Left hindlimb (tissue), 1 donor: ENCODE measurements at places on chromosomes 1 and 21.
A peak's percentile ranks its signal among the peaks of the same experiment; 100 is the strongest.

DNA sequence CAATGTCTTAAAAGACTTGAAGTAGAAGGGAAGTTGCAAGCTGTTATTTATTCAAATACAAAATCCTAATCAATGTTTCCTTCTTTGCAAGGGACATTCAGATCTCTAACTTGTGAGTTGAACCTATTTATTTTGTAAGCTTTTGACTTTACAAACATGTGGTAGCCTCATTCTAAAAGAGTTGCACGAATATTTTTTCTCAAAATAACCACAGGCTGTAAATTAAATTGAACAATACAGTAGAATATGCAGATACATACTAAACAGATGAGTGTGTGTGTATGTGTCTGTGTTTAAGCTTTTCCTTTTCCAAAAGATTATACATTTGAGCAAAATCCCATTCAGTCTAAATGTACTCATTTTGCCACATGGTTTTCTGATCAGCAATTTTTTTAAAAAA is 4.8 kb upstream of the DYNLT5 start:
- DNase-seq = no peak

DNA sequence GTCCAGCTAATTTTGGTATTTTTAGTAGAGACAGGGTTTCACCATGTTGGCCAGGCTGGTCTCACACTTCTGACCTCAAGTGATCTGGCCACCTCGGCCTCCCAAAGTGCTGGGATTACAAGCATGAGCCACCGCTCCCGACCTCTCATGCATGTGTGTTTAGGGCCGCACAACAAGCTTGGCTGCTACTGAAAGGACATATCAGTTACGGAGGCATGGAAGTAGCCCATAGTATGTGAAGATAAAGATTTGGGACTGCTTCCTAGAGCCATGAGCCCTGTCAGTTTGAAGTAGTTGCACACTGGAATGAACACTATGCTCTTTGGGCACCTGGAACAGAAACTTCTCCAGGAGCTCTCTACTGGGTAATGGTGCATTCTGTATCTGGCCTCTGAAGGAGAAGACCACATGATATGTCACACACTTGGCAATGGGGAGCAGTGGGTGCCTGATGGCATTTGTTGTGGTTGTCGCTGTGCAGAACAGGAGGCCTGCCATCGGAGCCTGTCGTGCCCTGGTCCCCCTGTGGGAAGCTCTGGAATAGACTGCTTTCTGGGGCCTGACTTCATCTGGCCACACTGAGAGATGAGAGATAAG is 144.7 kb upstream of the KIF26B start:
- no peak for DNase-seq

- no peak for DNase-seq
Measured at GRCh38 chr1:195962051-195962450, 646.2 kb downstream of the KCNT2 start.

DNA sequence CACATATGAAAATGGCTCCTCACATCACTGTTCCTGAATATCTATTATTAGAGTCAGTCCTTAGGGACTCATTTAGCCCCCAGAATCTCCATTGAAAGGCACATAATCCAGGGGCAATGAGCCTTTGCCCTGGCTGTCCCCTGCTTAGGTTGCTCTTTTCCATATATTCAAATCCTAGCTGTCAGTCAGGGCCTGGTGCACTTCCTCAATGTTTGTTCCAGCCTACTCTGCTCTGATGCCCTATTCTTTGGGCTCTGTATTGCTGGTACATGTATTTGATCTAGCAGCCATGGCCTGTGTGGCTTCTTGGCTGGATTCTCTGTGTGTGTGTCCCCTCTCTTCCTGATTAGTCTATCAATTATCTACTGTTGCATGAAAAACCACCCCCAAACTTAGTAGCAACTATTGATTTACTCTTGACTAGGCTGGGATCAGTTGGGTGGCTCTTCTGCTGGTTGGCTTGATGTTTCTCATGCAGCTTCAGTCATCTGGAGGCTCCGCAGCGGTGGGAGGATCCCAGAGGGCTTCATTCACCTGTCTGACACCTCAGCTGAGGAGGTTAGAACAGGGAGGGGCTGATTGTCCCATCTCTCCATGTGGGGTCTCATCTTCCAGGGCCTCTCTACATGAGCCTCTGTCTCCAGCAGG is 107.5 kb downstream of the DTL start:
- no peak for DNase-seq

GRCh38 chr21:23639721-23640120 is 1967.6 kb downstream of the MRPL39 start:
- DNase-seq = no peak

DNA sequence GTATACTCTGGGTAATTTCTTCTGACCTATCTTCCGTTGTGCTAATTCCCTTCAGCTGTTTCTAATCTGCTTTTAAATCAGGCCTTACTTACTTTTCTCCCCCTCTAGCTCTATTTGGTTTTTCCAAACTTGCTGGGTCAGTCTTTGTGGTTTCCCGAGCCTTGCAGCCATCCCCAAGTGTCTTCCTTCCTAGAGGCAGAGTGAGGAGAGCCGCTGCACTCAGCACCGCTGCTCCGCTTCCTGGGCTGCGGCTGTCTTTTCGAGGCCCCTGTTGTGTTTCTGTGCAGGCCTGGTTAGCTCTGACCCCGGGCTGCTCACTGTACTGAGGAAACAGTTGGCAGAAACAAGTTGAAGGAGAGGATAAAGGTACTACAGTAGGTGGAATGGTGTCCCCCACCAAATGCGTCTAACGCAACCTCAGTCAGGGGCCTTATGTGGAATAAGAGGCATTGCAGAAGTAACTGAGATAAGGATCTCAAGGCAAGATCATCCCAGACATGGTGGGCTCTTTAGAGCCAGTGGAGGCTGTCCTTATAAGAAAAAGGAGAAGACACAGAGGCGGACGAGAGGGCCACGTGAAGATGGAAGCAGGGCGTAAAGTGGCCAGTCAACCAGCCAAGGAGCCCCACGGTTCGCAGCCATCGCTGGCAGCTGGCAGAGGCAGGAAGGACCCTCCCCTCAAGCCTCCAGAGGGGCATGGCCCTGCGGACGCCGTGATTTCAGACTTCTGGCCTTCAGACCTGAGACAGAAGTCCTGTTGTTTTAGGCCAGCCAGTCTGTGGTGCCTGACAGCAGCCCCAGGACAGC is 10.5 kb downstream of the WNT9A start:
- peak; percentile 8 for DNase-seq

GRCh38 chr1:161299347-161299746 is 10.4 kb downstream of the MPZ start:
- DNase-seq = no peak

- no peak for DNase-seq
Measured at GRCh38 chr1:240074908-240075307, 16.8 kb upstream of the FMN2 start.

DNA sequence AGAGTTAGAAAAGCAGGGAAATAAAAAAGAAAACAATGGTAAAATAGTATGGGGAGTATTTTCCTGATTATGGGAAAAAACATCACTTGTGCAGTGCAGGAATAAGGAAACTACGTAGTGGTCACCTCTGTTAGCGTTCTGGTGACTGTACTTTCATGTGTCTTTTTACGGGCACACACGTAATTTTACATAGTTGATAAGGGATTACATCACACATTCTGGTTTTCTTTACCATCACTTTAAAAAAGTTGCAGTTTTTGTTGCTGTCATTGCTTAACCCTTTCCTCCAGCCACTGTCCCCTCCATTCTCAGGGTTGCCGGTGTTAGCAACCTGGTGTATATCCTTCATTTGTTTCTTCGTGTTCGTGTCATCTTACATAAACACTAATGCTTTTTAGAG is 35.1 kb downstream of the CNIH3 start:
- no peak for DNase-seq

- no peak for DNase-seq
Measured at GRCh38 chr1:238558156-238558555, 667.4 kb upstream of the ZP4 start.

- DNase-seq = no peak
Measured at GRCh38 chr1:243827206-243827605, 22.8 kb downstream of the AKT3 start.

DNA sequence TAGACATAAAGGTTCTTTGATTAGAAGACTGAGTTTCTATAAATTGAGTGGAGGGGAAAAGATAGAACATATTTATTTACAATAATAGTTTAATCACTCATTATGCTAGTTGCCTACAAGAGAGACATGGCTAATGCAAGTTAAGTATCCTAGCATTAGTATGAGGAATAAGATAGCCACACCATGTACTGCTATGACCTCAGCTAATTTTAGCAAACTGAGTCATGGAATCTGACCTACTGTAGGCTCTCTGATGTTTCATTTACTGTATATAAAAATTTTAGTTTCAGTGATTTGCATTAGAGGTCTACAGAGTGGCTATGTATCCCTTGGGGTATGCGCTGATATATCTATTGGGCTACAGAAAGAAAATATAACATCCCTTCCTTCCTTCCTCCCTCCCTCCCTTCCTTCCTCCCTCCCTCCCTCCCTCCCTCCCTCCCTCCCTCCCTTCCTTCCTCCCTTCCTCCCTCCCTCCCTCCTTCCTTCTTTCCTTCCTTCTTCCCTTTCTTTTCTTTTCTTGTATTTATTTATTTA is 5.8 kb downstream of the AGL start:
- no peak for DNase-seq

DNA sequence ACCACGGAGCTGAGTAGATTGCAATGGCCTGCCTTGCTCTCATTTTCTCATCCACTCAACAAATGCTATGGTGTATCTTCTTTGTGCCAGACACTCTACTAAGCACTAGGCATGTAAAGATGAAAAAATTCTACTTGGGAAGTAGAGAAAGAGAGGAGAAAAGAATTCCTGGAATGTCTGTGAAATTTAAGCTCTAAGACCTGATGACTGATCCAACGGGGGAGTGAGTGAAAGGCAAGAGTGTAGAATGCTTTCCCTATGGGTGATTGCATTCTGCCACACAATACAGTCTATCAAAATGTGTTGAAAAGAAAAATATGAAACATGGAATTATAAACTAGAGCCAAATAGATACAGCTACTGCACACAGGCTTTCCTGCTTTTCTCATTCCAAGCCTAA is 82.3 kb downstream of the CYYR1 start:
- DNase-seq = no peak

DNA sequence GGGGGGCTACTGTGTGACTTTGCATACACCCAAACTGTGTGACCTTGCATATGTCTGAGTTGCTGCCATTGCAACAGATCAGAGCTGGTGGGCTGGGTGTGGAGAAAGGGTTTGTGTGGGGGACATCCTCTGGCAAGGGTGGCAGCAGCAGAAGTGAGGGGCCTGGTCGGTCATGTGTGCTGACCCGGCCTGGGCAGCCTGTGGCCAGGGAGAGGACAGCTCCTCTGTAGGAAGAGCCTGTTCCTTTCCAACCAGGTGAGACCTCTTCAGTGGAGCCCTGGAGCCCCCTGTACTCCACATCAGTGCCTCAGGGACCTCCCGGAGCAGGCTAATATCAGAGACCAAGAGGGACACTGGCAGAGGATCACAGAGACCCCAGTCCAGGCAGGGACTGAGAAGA is 8.3 kb downstream of the PCSK9 start:
- DNase-seq = no peak

DNA sequence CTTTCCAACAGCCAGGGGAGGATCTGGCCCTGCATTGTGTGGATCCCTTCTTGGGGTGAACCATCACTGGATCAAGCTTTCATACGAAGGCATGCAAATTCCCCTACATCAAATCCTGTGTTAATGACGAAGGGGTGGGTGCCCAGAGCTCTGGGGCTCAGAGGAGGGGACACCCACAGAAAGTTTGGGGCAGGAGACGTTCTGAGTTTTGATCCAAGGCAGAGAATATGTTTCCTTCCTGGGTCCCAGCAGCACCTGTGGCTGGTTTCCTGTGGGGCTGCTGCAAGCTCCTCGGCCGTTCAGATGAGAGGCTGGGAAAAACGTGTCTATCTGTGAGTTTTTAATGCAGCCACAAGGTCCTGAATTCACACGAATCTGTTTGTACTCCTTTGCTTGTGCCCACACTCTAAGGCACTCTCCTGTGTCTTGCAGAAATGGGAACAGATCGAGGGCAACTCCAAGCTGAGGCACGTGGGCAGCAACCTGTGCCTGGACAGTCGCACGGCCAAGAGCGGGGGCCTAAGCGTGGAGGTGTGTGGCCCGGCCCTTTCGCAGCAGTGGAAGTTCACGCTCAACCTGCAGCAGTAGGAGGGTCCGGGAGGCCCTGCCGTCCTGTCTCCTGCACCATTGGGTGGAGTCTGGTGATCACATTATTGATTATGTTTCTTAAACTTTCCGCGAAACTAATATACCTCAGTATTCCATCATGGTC is 147.1 kb downstream of the PGBD5 start:
- no peak for DNase-seq

- DNase-seq = no peak
Measured at GRCh38 chr1:179177615-179178014, 51.9 kb downstream of the ABL2 start.

DNA sequence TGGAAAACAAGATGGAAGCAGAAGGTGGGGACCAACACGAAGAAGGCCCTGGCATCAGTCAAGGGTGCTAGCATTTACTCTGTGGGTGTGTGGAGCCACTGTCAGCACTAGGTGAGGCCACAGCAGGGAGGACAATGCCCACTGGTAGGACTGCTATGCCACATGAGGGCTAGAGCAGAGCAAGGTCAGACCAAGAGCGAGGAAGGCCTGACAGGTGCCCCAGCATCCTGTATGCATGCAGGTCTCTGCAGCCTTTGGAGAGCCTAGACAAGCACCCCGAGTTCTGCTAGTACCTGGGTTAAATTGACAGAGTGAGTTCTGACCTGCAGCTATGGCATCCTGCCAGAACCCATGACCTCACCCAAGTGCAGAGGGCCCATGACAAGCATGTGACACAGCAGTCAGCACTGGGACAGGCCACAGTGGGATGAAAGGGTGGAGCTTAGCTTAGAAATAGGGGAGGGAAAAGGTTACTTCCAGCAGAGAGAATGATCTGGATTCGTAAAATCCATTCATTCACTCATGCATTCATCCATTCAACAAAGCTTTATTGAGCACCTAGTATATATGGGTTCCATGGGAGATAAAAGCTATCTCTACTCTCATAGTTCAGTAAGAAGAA is 9.0 kb upstream of the CSF1 start:
- DNase-seq = no peak

GRCh38 chr1:15849775-15850324 is 2.3 kb downstream of the SPEN start:
- peak; percentile 88 for DNase-seq

GRCh38 chr1:180224902-180225301 is 5.2 kb upstream of the LHX4 start:
- DNase-seq = no peak

DNA sequence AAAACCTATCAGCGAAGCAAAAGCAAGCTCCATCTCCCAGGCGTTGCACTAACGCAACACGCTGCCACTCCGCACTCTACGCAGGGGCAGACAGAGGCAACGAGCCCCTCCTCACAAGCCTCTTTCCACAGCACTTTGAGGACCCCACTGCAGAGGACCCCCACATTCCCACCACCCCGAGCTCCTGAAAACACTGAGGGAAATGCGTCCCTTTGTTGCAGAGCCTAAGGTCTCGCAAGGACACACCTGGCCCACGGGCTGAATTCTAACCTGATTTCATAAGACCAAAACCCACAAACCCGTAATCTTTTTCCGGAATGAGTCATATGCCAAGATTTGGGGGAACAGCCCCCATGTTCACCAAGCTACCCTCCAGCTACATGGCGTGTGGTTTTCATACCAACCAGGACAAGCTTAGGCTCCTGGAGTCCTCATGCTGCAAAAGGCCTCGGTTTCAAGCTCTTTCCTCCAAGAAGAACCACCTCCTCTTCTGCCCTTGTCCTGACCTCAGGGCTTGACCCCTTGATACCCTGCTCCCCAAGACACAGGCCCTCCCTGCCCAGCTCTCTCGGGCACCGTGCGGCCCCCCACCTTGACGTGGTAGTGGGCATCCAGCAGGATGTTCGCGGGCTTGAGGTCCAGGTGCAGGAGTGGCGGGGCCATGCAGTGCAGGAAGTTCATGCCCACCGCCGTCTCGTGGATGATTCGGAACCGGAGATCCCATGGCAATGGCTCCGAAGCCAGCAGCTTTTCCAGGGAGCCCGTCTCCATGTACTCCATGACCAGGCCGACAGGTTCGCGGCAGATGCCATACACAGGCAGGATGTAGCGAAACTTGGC is 10.7 kb downstream of the RIPK4 start:
- peak; percentile 11 for DNase-seq
